ENCODE measurements at places on chromosomes 5 and 9. TPM values are rescaled to one million over a fixed set of nuclear protein-coding genes. Genes with fewer than 3 reads are reported as not detected.

Gene CDH6
- total RNA-seq: 0.05 TPM

Gene EQTN
- total RNA-seq: not detected

Gene PDCD1LG2
- total RNA-seq: 27.8 TPM

Gene SLC25A2
- total RNA-seq: 0.15 TPM

Gene LCN1
- not detected for total RNA-seq
